ENCODE measurements at places on chromosomes 7 and 10.

DNA sequence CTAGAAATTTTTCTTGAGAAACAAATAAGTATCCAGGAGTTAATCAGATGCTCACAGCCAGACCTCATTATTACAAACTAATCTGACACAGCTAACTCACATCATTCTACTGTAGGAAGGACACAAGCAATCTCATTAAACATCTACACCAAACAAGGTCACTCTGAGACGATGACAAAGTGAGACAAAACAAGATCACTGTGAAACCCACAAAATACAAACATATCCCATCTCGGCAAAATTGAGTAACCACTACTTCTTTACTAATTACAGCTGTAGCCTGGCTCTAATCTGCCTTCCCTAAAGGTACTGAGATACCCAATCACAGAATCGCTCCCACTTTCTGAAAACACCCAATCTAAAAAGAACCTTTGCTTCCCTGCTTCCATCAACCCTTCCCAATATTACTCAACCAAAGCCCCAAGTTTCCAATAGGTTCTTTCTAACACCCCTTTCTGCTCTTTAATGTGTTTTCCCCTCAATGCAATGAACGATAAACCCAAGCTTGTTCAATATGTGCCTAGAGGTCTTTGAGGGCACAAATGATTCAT, 26.9 kb downstream of the CCDC6 start:
- DNase-seq = no peak

DNA sequence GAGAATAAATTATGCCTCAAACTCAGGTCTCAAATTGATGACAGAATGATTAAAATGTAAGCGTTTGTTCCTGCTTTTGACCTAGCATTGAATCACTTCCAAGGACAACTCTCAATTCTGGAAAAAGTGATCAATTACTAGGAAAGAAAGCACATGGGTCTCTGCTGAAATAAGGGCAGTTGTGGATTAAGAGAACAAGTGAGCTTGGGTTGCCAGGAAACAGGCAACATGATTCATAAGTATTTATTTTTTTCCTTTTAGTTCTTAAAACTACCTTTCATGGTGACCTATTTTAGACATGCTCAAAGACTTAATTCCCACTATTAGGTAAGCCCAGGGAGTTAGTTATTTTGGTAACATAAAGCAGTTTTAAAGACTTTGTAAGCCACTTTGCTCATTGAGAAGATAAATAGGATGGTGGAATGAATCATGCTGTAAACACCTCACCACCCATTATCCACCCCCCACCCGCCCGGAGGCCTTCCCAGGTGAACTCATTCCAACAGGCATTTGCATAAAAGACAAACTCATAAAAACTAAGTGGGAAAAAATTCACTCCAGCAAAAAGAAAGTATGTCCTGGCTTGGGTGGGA, 728.3 kb downstream of the SORCS1 start:
- no peak for DNase-seq

- no peak for DNase-seq
These were observed 132.3 kb downstream of the PLXNA4 start for GRCh38 chr7:132443761-132444520.

GRCh38 chr7:36764929-36765328, 40.6 kb upstream of the AOAH start:
- no peak for DNase-seq

DNA sequence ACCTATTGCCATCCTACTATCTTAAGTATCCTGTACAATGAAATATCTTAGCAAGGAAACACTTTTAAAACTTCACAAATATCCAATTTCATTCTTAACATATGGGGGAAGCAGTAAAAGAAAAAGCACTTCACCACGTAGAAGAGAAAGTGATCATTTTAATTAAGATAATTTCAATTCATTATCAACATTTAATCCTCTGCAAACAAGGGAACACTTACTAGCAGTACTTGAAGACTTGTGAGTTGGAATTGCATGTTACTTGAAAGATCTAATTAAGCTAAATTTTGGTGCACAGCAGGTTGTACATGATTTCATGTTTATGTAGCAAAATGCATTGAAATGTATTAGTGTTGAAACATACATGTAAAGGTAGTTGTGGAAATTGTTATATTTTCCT, 20.8 kb upstream of the CCAR1 start:
- DNase-seq = no peak

GRCh38 chr7:157044147-157044687, 33.8 kb upstream of the MNX1 start:
- DNase-seq = no peak

GRCh38 chr10:95467162-95467599, 94.0 kb downstream of the SORBS1 start:
- no peak for DNase-seq

DNA sequence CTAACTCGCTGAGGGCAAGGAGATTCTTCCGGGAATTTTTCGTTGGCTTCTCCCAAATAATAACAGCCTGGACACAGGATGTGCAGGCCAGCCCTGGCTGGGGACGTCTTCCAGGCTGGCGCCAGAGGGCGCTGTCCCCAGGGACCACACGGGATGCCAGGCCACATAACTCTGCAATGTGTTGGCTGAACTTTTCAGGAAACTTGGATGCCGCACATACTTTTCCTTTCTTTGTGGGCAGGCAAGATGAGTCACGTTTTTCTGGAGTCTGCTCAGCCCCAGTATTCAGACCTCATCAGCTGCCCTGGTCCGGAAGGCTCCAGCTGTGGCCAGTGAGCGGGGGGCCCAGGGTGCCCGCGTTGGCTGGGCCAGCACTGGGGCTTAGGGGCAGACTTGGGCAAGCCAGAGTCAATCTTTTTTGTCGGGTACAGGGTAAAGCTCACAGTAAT, 122.7 kb downstream of the PRKAG2 start:
- no peak for DNase-seq

DNA sequence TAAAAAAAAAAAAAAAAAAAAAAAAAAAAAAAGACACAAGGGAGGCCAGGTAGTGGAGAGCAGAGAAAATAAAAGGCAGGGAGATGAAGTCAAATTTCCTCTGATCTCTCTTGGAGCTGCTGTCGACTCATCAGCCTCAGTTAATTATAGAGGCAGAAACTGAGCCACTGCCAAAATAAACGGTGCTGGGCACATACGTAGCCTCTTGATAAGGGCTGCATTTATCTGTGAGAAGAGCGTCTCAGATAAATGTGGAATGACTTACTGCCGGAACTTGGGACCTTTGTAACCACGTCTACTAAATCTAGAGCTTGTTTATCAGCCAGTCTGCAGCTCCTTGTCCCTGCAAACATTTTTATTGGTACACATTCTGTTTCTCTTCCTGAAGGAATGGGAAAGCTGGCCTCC, 162.3 kb downstream of the BAMBI start:
- no peak for DNase-seq

All from stimulated activated CD8-positive, alpha-beta memory T cell treated with anti-CD3 and anti-CD28 coated beads, Interleukin-7, amount 100 ng/mL, for 4 hours (primary cell).